ENCODE measurements at places on chromosomes 2 and 18.

DNA sequence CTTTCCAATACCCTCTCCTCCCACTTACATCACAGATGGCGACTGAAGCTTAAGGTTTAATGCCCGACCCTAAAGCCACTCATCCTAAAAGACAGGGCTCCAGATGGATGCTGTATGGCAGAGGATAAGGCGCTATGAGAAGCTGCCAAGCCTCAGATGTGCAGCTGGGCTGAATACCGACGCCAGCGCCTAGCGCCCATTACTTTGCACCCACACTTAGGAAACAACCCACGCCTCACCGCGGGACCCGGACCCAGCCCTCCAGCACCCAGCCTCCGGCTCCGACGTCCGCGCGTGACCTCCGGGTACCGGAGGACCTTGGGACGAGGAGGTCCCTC lies 335 bp downstream of the TRAK2 start:
- no peak for DNase-seq

GRCh38 chr2:186771395-186771794 lies 77.5 kb downstream of the FAM171B start:
- DNase-seq, result no peak

DNA sequence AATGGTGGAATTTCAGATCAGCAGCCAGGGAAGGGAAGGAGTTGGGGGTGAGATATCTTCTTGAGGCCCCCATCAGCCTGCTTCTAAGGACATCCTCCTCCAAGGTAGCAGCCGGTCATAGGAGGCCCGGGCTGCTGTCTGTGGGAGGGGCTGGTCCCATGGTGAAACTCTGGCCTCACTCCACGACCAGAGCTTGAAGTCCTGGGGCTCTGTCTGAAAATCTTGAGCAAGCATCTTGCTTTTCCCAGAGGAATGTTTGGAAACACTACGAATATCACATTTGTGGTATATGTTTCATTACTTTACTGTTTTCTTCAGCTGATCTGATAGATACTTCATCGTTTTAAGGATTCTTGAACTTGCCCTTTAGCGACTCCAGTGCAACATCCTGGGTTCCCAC lies 103.7 kb downstream of the CTAGE1 start:
- DNase-seq, result no peak

DNA sequence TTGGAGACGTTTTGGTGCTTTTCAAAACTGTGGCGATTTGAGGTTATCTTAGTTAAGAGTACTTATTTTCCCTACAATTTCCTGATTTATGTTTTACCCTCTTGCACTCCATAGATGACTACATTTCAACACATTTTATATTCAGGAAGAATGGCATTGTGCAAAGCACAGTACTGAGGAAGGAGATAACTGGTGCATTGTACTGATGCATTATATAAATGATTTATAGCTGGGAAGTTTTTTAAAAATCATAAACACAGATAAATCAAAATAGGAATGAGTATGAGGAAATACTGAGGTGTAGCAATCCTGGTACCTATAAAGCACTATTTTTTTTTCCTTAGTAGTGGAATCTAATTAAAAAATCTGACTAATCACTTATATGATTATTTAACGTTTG lies 5.6 kb downstream of the REL start:
- no peak for DNase-seq

DNA sequence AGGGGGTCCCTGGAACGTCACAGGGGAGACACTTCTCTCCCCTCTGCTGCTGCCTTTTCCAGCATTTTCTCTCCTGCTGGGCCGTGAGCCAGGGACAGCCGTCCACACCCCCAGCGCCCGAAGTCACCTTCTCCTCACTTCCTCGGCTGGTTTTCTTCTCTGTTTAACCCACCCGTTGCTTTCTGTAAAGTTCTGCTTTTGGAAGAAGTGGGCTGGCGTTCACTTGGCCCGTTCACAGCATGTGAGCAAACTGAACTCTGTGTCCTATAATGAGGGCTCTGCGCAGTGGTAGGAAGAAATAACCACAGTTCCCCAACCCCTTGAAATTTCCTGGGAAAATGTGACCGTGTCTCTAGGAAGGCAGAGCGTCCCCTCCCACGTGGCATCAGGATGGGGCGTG lies 187.0 kb upstream of the HDAC4 start:
- no peak for DNase-seq

DNA sequence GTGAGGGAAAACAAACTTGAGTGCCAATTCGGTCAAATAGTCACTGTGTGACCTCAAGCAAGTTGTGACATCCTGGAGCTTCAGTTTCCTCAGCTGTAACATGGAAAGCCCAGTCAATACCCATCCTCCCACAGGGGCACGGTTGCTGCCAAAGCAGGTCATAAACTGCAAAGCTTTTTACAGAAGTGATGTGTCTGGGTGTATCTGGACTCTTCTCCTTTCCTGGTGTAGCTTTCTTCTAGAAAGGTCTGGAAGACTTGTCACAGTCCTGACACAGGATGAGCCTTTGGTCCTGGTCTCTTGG lies 4.2 kb upstream of the AFF3 start:
- DNase-seq, result no peak

DNA sequence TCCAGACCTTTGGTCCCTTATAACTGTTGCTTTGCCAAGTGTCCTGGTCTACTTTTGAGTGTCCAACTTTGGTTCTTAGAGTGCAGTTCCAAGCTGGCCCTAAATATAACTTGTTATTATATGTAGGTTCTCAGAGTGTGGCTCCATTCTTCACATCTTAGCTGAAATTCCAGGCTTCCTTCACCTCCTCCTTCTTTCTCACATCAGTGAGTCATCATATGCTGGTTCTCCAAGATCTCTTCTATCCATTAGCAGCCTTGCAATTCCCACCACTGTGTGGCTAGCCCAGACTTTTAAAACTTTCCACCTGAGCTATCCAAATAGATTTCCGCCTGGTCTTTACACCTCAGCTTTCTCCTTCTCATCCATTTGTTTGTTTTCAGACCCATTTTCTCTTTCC lies 12.6 kb upstream of the CXCR4 start:
- no peak for DNase-seq

GRCh38 chr2:8998418-8999101 lies 4.9 kb downstream of the MBOAT2 start:
- no peak for DNase-seq

- no peak for DNase-seq
Measured at GRCh38 chr2:105378276-105378840, 20.5 kb downstream of the FHL2 start.

- DNase-seq, result no peak
Measured at GRCh38 chr2:207503234-207503633, 26.5 kb upstream of the CREB1 start.

DNA sequence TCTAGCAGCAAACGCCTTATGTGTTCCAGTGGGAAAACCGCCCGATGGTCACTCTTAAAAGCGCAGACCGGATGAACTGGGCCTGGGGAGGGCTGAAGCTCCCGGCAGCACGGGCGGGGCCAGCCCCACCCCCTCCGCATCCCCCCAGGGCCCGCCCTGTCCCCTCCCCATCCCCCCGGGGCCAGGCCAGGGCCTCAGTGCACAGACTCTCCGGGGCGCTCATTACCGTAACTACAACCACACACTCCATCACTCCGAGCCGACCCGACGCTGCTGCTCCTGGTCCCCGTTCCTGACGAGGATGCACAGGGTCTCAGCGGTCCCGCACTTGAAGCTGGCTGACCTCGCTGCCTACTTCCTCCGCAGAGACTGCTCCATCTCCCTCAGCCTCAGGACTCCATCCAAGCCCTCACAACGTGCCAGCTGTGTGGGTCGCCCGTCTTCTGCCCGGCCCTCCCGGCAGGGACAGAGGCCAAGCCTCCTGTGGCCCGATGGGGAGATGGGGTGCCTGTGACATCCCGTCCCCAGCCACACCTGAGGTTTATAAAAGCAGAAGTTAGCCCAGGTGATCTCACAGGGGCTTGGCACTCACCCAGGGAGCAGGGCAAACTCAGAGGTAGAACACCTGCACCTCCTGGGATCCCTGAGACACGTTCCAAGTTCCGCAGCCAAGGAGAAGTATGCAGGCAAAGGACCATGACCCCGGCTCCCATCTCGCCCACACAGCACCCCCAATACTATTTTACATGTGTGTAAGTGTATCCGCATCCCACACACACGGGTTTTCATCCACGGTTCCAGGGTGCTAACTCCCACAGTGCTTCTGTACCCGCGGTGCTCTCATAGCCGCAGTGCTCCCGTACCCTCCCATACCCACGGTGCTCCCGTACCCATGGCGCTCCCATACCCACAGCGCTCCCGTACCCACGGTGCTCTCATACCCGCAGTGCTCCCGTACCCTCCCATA lies 36.0 kb downstream of the SLC66A2 start:
- no peak for DNase-seq

- DNase-seq, result no peak
Measured at GRCh38 chr2:153311432-153311831, 167.1 kb downstream of the RPRM start.

DNA sequence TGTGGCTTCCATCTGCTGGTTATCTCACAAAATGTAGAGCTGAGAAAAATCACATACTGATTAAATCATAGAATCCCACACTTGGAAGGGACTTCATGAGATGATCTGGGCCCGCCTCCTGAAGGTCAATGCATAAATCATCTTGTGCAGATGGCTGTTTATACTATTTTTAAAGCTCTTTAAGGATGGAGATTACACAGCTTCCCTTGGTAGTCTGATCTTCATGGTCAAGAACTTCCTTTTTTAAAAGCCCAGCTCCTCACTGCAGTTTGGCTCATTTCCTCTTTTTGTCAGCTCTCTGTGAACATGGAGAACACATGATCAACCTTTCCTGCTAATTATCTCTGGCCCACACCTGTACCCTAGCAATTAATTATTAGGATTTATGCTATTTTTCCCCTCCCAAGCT lies 25.9 kb downstream of the GCG start:
- DNase-seq, result no peak

- no peak for DNase-seq
Measured at GRCh38 chr2:31212659-31213600, 4.4 kb downstream of the CAPN14 start.

- DNase-seq, result no peak
Measured at GRCh38 chr18:33115917-33116316, 324.6 kb downstream of the CCDC178 start.

DNA sequence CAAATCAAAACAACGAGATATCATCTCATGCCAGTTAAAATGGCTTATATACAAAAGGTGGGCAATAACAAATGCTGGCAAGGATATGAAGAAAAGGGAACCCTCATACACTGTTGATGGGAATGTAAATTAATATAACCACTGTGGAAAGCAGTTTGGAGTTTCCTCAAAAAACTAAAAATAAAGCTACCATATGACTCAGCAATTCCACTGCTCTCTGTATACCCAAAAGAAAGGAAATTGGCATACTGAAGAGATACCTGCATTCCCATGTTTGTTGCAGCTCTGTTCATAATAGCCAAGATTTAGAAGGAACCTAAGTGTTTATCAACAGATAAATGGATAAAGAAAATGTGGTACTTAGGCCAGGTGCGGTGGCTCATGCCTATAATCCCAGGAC lies 124.8 kb downstream of the MSTN start:
- no peak for DNase-seq

DNA sequence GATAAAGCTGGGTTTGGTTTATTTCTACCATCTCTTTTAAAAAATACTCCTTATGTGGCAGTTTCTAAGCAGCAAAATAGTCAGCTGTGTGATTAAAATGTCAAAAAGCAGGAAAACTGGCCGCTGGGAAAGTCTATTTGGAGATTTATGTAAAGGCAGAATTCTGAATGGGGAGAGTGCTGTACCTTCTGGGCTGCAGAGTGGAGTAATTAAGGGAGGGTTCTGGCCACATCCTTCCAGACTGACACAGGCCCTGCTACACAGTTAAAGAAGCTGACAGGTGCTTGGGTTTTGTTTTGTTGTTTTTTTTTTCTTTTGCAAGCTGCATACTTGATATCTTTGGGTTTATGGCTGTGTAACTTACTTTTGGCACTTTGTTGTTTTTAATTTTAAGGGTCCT lies 157.2 kb downstream of the WDSUB1 start:
- DNase-seq, result no peak

DNA sequence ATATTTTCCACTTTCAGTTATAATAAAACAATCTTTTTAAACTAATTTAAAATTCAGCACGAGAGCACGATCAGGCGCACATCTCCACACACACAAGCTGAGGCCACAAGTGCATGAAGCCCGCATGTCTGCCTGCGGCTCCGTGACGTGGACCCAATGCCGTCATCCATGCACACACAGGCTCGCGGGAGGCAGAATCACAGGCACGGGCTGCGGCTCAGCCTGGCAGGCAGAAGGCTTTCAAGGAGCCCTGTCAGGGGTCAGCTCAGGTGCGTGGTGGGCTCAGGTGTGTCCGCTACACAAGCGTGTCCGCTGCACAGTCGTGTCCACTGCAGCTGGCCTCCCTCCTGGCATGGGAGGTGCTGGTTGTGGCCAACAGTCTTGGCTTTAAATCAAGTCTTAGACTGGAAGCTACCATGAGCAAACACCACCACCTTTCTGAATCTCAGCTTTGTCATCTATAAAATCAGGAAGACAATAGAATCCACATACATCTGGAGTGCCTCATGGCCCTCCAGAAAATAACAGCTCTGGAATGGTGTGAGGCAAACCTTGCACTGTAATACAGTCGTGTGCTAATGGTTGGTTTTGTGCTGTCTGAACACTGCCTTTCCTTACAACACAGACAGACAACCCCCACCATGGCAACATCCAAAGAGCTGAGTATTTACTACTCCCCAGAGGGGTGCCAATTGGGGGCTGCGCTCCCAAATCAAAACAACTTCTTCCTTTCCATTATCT lies 210.1 kb downstream of the NDUFA10 start:
- DNase-seq, result no peak

DNA sequence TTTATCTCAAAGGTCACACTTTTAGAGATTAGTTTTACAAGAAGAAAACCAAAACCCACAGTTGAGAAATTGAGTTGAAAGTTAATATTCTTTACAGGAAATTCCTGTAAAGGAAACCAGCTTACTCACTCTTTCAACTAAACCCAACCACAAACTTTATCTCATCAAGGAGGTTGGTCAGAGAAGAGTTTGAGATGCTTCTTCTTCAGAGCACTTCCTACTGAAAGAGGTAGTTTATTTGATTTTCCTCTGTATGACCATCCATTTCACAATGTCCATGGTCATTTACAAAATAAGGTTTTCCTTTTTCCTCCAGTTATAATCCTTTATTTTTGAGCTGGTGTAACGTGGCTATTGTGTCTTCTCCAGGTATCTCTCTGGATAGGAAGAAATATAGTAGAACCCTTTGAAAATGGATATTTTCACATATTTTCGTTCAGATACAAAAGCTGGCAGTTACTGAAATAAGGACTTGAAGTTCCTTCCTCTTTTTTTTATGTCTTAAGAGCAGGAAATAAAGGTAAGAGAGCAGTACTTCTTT lies 4.5 kb upstream of the IL18RAP start:
- no peak for DNase-seq

- DNase-seq, result no peak
Measured at GRCh38 chr2:86022661-86023365, 82.9 kb downstream of the POLR1A start.

DNA sequence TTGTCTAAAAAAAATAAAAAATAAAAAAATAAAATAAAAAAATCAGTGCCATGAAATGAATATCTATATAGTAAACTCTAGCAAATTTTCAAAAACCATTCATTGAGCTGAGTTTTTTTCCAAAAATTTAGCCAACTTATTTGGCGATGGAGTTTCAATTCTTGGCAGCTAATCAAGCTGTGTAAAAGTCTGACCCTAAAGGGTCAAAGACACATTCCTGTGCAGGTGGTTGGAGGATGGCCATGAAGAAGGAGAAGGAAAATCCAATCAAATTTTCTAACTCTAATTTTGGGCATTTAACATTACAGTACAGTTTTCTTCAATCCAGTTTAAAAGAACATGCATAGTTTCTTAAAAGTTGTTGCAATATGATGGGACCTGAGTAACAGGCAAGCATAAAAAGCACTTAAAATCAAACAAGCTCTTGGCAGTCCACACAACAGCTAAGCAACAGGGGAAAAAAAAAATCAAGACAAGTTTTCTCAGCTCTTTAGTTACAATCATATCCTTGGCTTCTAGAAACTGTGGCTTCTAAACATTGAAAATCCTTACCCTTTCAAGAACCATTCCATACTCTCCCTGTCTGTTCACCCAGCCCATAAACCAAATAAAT lies 54.5 kb downstream of the ACVR1 start:
- no peak for DNase-seq

Measured in T1000 (cell line).